ENCODE measurements at places on chromosomes 7 and 10.

GRCh38 chr7:136655414-136655813 is 213.0 kb upstream of the CHRM2 start:
- no peak for DNase-seq

DNA sequence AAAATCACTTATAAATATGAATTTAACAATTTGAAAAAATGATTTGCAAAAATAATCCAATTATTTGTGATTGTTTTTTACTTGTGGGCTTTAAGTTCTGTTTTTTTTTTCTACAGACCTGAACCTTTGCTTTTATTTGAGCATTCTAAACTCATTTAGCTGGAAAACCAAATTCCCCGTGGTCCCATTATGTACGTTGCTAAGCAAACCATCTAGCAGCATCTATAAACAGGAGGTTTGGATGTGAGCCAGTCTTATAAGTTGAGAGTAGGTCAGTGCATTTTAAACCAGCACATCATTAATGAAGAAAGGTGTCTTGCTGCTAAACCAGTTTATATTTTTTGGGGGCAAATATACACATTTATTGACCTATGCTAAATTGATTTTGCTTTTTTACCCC is 77.3 kb downstream of the LRRN3 start:
- DNase-seq, result no peak

DNA sequence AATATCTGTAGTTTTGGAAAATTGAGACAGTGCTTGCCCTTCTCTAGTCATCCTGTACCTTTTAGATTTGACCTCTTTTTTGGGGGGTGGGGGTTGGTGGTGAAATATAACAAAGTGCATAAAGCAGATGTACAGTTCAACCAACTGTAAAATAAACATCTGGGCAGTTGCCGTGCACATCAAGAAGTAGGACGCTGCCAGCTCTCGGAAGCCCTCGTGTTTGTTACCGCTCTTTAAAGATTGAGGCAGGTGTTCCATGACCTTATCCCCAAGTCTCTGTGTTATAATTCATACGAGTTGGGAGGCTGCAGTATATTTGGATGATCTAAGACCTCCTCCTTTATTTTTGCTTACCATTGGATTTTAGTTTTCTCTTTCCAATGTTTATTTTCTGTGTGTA is 55.1 kb downstream of the SDK1 start:
- DNase-seq, result no peak

DNA sequence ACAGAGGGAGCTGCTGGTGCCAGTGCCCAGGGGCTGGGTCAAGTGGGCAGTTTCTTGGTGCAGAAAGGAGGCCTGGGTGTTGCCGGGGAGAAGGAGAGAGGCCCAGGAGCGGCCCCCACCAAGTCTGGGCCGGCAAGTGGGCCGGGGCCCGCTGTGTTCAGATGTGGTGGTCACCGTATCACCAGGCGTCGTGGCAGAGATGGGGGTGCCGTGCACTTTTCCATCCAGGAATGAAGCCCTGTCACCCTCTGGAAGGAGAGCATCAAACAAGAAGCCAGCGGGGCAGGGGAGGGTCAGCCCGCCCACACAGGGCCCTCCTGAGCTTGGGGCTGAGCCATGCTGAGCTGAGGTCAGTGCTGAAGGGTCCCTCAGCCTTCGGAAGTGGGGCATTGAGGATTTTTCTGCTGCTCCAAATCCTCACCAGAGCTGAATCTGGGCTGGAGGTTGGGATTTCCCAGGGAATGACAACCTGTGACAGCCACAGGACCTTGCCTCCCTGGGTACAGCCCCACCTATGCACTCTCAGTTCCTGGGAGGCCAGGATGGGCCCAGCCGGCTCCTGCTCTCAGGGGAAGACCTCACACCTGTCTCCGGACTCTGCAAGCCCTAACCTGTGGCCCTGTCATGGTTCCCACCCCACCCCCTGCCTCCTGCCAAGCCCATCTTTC is 27.9 kb upstream of the INPP5A start:
- no peak for DNase-seq

DNA sequence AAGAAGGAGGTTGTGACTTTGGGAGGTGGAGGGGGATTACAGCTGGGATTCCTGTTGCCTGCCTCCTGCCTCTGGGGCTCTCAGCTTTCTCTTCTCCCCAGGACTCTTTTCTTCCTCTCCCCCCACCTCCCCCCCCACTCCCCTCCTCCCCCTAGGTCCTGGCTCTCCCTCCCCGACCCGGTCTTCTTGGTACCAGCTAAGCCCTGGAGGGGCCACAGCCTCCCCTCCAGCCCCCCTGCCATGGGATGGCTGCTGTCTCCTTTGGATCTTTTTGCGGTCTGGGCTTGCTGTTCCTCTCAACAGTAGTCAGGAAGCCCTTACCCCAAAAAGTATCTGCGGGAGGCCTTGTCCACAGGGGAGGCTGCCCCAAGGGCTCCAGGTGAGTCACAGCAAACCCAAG is 33.5 kb upstream of the LEP start:
- no peak for DNase-seq

GRCh38 chr7:1639532-1640175 is 30.4 kb upstream of the ELFN1 start:
- DNase-seq, result no peak

DNA sequence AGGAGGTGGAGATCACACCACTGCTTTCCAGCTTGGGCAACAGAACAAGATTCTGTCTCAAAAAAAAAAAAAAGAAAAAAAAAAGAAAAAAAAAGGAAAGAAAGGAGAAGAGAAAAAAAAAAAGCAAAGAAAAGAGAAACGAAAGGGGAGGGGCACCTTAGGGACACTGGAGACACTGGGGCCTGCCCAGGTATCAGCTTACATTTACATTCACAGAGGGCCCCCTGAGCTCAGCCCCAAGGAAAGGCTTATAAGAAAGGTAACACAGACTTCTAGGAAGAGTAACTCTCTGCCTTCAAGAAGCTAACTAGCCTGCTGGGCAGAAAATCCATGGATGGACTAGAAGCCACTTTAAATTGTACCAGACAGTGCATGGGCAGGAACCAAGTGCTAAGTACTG is 108.8 kb downstream of the NPY start:
- DNase-seq, result no peak

DNA sequence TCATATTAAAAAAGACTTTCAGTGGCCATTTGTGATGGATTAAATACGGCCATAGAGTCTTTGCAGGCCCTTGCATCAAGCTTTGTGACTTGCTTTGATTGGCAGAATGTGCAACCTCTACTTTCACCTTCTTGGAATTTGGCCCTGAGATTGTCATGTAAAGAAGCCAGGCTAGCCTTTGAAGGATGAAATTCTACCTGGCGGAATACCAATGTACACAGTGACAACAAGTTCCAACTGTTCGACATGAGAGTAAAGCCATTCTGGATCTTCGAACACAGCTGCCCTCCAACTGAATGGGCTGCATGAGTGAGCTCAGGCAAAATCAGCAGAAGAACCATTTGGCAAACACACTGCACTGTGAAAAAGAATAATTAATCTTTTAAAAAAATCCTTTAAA is 321.3 kb downstream of the PHF14 start:
- no peak for DNase-seq

- no peak for DNase-seq
Observed at GRCh38 chr7:36563706-36564327, 160.5 kb downstream of the AOAH start.

- no peak for DNase-seq
Observed at GRCh38 chr10:44993922-44994751, 6.6 kb upstream of the ZNF22 start.

DNA sequence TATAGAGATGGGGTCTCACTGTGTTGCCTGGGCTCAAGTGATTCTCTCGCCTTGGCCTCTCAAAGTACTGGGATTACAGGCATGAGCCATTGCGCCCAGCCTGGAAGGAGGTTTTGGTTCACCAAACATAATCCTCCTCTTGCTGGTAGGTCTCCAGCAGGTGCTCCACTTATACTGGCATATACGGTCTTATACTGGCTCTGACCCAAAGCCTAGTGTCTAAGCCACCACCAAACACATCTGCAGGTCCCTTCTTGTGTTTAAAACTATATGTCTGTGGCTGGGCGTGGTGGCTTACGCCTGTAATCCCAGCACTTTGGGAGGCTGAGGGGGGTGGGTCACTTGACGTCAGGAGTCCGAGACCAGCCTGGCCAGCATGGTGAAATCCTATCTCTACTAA is 5.4 kb downstream of the MBLAC1 start:
- DNase-seq, result no peak

DNA sequence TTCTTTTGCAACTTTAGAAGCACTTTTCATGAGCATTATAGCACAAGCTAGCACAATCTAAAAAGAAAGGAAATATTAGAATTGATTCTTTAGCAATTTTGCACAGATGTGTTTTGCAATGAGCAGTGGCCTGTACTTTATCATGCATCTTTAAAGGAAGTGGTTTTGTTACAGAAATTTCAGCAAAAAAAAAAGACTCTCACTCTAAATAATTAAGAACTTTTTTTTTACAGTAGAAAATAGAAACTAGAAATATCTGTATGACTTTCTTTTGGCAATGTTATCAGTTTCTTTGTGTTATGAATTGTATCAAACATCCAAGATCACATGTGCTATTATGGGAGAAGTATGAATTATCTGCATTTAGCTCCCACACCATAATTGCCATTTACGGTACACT is 195.7 kb upstream of the KLF6 start:
- no peak for DNase-seq

GRCh38 chr7:26723129-26723528 is 141.3 kb downstream of the SKAP2 start:
- no peak for DNase-seq
